Hepatic stellate cell (primary cell): ENCODE measurements at places on chromosomes 13 and 19.

- DNase-seq: no peak
These were observed 693.7 kb downstream of the UQCRFS1 start for GRCh38 chr19:28519218-28519779.

GRCh38 chr19:21322528-21322927, 6.7 kb downstream of the ZNF708 start:
- no peak for DNase-seq

DNA sequence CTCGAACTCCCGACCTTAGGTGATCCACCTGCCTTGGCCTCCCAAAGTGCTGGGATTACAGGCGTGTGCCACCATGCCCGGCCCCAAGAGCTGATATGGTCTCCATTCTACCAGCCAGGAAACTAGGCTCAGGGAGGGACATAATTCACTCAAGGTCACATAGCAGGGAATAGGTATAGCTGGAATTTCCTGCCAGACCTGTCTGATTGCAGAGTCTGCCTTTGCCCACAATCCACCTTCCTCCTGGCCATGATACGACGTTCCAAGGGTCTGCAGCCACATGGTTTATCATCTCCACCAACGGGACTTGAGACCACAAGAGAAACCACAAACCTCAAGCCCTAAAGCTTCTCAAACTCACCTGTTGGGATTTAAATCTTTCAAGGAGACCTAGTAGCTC, 32.0 kb downstream of the ZNRF4 start:
- DNase-seq: no peak

GRCh38 chr19:6393074-6393982, at the start of gene GTF2F1:
Gene GTF2F1 (minus strand): TSS chr19:6393164. CDS start chr19:6392995, 169 bp downstream.
- peak; percentile 99 for DNase-seq

GRCh38 chr19:29336425-29336824, 123.5 kb upstream of the UQCRFS1 start:
- DNase-seq: no peak

DNA sequence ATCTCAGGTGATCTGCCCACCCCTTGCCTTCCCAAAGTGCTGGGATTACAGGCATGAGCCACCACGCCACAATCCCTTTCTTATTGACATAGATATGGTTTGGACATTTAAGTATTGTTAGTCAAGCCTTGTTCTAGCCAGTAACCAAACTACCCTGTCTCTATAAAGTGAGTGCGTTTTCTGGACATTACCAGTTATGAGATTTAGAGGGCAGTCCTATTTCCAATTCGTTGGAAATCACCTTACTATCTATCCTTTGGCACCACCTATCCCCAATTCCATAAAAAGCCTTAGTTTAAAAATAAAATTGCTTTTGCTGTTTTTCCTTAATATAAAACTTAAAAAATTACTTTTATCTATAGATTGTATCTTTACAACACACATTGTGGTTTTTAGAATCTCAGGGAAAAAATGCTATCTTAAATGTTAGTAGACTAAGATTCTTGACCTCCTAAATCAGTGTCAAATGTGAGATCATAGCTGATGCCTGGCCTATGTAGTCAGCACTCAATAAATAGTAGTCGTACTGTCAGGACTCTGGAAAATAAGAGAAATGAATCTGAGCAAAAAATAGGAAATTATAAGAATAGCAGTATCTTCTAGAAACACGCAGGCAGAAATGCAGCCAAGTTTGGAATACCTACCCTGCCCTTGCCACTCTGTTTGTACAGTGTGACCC, 57.0 kb downstream of the NUFIP1 start:
- peak; percentile 55 for DNase-seq

DNA sequence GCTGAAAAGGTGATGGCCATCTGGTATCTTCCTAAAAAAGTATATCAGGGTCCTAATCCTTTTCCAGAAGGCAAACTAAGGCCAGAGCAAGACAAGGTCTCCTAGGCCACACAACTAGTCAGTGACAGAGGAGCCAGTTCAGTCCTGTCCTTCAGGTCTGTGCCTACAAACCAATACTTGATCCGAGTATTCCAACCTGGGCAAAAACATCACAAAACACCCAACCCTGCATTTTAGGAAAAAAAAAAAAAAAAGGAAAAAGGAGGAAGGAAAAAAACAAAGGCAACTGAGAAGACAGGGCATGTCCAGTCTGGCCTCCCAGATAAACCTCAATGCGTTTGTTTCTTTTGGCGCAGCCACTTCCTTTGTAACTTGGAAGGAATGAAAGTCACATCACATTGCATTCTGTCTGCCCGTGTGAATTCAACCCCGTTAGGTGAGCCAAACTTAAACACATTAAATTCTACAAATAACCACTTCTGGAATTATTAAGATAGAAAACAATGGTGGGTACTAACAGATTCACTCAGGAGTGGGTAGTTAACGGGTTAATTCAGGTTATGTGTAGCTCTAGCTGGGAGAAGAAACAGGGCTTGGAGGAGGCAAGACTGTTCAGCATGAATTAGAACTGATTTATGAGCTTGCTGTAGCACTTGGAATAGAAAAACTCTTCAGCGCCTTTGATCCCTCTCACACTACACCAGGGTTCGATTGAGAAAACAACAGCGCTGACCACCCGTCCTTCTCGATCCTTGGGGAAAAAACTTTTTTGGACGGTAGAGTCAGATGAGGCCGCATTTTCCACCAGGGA, 43.0 kb upstream of the HNRNPA1L2 start:
- peak; percentile 14 for DNase-seq

DNA sequence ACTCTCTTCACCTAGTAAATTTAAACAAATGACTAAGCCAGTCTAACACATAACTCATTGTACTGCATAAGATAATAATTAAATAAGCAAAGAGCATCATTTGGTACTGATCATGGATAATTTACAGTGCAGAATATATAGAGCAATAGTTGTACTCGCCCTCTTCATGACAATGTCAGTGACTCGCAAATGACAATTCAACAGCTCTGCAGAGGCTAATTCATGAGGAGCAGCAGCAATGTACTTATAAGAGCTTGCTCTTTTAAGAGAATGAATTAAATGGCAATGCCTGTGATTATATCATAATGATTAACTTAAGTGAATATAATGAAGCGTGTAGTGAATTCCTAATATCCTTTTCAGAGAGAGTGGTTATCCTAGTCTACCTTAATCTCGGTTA, 284.5 kb upstream of the PCDH20 start:
- DNase-seq: no peak

DNA sequence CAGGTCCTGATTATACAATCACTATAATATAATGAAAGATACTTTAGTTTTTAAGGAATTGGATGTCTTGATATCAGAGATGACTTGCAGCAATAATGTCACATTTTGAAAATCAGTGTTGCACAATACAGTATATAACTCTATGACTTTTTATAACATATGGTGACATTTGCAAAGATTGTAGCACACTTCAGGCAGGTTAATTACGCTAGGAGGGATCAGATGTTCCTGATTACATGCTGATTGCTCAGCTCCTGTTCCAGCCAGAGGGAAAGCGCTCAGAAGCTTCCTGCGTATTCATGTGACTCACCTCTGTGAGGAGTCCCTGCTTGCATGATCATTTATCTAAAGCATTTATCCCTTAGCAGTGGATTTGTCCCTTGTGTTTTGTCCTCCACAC, 265.6 kb downstream of the GPC5 start:
- DNase-seq: no peak

- DNase-seq: no peak
These were observed 39.5 kb downstream of the PCCA start for GRCh38 chr13:100128373-100128772.

GRCh38 chr19:7652061-7652641, 15.2 kb downstream of the STXBP2 start:
- DNase-seq: peak; percentile 78
